ENCODE measurements at places on chromosomes 11 and 22.

GRCh38 chr22:21818487-21819182, 48.8 kb downstream of the MAPK1 start:
- no peak for DNase-seq

- no peak for DNase-seq
These were observed 22.3 kb downstream of the TMEM123 start for GRCh38 chr11:102430158-102430836.

- no peak for DNase-seq
These were observed 200.5 kb upstream of the E2F8 start for GRCh38 chr11:19441288-19441687.

GRCh38 chr11:67544616-67545242, 21.5 kb upstream of the CABP2 start:
- DNase-seq: no peak

Data from NCI-H526 treated with DMSO at 0.1 percent for 48 hours (cell line).